Psoas muscle (tissue), 8 donors: ENCODE measurements at places on chromosomes 3 and 15. TPM values are rescaled to one million over a fixed set of nuclear protein-coding genes. Genes with fewer than 3 reads are reported as not detected.

CHST13 gene
- not detected for total RNA-seq

GRCh38 chr15:37252530-37252929 lies 152.2 kb upstream of the MEIS2 start:
- H3K27me3 ChIP-seq, result no peaks in the 10 kb centered on the region
- no peaks in the 10 kb centered on the region for H3K36me3 ChIP-seq
- no peak overlapping the region for H3K4me3 ChIP-seq
- no peak overlapping the region for H3K27ac ChIP-seq
- DNase-seq, result no peak

EBLN2 gene
- total RNA-seq, result 0.54 TPM

DNA sequence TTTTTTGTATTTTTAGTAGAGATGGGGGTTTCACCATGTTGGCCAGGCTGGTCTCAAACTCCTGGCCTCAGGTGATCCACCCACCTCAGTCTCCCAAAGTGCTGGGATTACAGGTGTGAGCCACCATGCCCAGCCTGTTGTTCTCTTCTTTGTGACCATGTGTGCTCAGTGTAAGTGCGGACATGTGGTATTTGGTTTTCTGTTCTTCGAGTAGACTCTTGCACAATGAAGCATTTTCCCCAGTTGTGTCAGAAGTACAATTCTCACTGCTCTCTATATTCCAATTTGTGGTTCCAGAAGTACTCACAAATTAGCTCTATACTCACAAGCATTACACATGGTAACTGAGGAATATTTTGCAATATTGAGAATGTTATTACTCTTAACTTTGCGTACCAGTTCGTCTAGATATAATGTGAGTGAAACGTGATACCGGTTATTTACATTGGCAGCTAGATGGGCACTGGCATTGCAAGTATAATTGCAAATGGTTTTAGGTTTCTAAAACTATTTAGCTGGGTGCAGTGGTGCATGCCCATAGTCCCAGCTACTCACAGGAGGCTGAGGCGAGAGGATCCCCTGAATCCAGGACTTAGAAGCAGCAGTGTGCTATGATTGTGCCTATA lies 34.2 kb upstream of the MTMR14 start:
- no peak overlapping the region for H3K4me3 ChIP-seq
- H3K27ac ChIP-seq, result no peak overlapping the region
- H3K36me3 ChIP-seq, result no peaks in the 10 kb centered on the region
- no peaks in the 10 kb centered on the region for H3K4me1 ChIP-seq

- H3K36me3 ChIP-seq, result no peaks in the 10 kb centered on the region
- no peak overlapping the region for H3K4me3 ChIP-seq
- peaks cover 13% of the 10 kb centered on the region for H3K4me1 ChIP-seq
Measured at GRCh38 chr3:120172070-120172469, 77.8 kb upstream of the GSK3B start.
